ENCODE measurements at places on chromosomes 6 and 20. TPM values are rescaled to one million over a fixed set of nuclear protein-coding genes. Genes with fewer than 3 reads are reported as not detected.

Gene SMAP1
- polyA plus RNA-seq: 12.9 TPM

Gene LAMA4
- 2.1 TPM for polyA plus RNA-seq

GRCh38 chr6:30171677-30172471 lies 8.5 kb downstream of the TRIM15 start:
- DNase-seq: peak; percentile 38

Gene CDSN
- not detected for polyA plus RNA-seq

DNA sequence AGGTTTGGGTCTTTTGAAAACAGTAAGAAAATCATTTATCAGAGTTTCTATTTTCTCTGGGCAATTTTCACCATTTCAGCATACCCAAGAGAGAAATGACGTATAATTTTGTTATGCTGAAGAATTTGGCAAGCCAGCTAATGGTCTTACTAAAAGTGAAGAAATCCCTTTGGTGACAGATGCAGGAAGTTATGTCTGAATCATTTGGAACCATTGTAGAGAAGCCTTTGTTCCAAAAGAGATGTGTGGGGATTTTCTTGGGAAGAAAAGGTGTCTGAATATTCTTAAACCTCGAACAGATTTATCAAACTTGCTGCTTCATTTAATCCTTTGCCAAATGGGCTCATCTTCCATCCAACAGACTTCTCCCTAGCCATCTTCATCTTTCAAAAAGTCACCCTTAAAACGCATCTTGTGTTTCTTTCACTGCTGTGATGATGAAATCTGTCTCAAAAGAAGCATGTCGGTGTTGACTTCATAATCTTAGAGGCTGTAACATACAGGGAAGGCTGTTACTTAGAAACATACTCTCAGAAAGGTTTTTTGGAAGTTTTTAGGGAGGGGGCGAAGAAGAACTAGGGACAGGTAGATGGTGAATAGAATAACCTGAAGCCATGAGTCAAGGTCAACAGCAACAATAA lies 39.5 kb downstream of the CITED2 start:
- DNase-seq: no peak

- no peak for DNase-seq
These were observed 38.5 kb downstream of the RIPOR3 start for GRCh38 chr20:50652702-50653294.

Gene ADGRB3
- polyA plus RNA-seq: 0.21 TPM

Gene DLL1
- 1.0 TPM for polyA plus RNA-seq

GRCh38 chr20:25356271-25356933 lies 34.2 kb downstream of the ABHD12 start:
- DNase-seq: no peak

DNA sequence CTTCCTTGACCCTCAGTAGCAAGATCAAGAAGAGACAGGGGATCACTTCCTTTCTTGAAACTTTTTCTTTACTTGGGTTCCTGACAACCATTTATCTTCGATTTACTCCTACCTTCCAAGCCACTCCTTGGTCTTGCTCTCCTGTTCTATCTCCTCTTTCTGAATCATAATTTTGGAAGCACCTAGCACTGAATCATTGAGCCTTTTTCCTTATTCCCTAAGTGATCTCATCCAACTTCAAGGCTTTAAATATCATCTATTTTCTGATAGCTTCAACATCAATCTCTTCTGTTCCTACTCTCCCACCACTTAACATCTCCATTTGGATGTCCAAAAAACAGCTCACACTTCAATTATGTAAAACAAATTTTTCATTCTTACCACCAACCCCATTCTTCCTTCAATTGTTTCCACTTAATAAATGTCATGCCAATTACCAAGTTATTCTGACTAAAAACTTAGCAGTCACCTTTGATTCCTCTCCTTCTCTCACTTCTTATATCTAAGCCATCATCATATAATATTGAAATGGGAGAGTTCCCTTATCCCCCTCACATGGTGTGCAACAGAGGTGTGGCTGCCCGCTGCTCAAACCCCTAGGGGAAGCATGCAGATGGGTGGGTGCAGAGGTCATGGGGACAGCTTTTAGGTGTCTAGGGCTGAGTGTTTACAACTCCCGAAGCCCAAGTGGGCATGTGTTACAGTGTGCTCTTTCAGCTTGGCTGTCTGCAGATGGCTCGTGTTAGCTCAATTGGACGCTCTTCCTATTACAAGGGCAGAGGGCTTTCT lies 23.4 kb upstream of the TRDN start:
- no peak for DNase-seq

DNA sequence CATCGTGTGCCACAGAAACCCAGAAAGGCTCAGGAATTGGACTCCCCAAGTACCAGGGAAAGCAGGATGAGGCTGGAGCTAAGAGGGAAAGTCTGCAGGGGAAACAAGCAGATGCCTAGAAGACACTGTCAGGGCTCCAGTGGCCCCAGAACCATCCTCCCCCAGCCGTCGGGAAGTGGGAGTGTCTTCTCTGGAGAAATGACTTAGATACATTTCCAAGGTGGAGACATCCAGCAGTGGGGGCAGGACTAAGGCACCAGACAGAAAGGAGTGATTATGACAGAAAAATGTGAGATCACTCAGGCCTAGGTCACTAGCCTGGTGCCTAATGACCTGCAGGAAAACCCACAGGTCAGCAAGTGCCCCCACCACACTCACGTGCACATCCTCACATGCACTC lies 36.0 kb upstream of the VSX1 start:
- no peak for DNase-seq

- DNase-seq: no peak
These were observed 107.6 kb upstream of the TRAF3IP2 start for GRCh38 chr6:111713236-111713635.

- DNase-seq: no peak
These were observed 68.1 kb downstream of the SLC22A23 start for GRCh38 chr6:3388786-3389185.

DNA sequence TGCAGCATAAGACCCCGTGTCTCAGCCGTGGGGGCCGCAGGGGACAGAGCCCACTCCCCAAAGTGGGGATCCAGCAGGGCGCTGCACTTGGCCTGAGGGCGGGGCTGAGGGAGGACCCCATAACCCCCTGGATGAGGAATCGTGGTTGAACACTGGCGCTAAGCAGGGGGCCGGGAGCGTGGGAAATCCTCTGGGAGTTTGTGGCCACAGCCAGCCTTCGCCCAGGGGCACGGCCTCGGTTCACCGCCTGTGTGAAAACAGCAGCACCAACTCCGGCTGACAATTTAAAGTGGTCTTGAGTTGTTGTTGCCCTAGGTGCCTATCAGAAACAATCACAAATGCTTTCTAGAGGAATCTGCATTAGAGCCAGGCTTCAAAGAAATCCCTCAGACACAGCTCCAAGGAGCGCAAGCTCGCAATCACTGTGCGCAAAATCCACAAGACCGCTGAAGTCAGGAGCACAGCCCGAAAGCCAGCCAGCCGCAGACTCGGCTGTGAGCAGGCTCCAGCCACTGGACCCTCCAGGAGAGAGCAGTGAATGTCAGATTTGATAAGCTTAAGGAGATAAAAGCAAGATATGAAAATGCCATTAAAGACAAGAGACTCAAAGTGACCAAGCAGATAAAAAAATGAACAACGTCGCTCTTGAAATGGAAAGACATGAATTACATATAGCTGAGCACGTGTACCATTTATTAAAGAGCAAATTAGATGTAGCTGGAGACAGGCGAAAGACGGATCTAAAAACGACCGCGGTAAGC lies 10.9 kb upstream of the RPS6KA2 start:
- DNase-seq: no peak

DNA sequence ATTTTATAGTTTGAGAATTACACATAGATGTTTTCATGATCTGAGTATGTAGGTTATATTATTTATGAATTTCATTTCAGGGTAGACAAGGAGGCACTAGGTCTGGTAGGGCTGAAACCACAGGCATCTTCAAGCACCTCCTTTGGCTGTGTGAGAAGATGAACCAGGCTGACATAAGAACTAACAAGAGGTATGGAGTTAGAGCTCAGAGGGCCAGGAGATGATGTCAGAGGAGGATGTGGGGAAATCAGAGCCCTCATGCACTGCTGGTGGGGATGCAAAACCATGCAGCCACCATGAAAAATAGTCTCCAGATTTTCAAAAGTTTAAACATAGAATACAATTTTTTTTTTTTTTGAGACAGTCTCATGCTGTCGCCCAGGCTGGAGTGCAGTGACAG lies 13.6 kb upstream of the RIPOR3 start:
- no peak for DNase-seq
